ENCODE measurements at places on chromosomes 4 and X. TPM values are rescaled to one million over a fixed set of nuclear protein-coding genes. Genes with fewer than 3 reads are reported as not detected.

GRCh38 chr4:123359449-123360315 lies 36.9 kb upstream of the SPRY1 start:
- no peak for DNase-seq

DNA sequence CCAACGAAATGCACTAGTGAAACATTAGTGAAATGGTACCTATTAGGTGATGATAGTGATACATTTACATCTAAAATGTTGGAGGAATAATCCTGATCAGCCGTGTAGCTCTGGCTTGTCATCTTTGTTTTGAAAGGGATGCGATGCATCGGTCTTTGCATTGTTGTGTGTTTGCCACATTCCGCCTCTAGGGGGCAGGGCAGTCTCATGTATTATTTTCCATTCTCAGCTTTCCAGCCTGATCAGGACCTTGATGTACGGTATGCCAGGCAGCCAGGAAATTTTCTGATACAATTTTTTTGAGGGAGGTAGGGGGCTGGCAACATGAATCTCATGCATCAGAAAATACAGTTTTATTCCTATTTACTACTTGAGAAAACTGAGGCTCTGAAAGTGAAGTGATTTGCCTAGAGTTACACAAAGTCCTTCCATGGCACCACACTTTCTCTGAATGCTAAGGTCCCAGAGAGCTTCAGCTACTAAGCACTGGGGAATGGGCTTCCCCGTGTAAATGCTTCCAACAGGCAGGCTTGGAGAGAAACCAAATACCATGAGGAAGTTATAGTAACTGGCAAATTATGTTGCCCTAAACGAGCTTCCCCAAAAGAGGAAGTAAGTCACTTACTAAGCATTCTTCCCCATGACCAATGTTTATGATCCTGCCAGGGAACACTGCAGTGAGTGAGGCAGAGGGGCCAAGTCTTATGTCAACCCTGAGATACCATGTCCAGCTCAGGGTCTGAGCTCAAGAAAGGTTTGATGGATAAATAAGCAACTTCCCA lies 31.8 kb upstream of the IQSEC2 start:
- DNase-seq: peak; percentile 71

GRCh38 chrX:150375243-150375770 lies 12.2 kb downstream of the MAMLD1 start:
- DNase-seq: no peak

DNA sequence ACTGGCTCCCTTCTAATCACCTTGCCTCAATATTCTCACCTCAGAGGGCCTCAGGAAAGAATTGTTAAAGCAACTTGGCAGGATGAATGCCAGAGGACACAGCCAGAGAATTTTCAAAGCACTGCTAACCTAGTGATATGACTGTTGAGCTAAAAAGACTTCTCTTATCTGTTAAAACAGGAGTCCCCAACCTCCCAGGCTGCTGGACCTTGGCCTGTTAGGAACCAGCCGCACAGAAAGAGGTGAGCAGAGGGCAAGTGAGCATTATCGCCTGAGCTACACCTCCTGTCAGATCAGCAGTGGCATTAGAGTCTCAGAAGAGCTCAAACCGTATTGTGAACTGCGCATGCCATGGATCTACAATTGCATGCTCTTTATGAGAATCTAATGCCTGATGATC lies 1.7 kb upstream of the KCNE5 start:
- DNase-seq: no peak

DNA sequence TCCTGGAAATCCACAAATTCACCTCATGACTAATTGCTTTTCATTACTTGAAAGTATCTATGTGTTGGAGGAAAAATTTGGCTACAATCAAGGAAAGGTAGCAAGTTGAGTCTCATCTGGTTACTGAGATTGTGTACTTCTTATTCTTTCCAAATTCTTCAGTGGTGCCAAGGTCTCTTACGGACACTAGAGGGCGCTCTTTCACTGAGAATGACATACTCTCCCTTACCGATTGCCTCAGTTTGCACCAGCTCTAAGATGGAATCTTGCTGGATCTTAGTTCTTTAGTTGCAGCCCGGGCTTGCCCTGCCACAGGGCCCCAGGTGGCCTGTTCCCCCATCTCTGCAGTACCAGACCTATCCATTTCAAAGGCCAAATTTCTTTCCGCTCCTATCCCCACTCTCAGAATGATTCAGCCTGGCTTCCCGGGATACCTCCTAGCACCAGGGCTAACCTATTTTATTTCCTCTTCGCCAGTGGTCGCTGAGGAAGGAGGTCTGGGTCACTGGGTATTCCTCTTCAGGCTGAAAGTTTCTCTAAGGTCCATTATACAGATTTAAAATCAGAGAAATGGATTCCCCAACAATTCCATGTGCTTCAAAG lies 24.6 kb upstream of the GPR50 start:
- DNase-seq: peak; percentile 25

The PARM1 gene
- not detected for total RNA-seq

DNA sequence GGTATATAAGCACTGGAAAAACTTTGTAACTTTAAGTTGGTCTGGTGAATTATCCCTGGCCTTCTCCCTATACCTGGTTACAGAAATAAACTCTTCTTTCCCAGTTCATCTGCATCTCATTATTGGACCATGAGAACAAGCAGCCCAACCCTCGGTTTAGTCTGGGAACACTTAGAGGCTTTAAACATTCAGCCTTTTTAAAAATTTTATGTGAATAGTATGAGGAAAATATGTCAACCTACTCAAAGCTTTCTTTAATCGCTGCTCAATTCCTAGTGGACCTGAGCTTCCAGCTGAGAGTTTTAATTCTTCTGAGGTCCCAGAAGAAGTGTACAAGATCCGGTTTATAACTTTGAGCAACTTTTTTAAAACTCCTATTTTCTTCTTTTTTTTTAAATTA lies 358.6 kb upstream of the NOCT start:
- DNase-seq: no peak

DNA sequence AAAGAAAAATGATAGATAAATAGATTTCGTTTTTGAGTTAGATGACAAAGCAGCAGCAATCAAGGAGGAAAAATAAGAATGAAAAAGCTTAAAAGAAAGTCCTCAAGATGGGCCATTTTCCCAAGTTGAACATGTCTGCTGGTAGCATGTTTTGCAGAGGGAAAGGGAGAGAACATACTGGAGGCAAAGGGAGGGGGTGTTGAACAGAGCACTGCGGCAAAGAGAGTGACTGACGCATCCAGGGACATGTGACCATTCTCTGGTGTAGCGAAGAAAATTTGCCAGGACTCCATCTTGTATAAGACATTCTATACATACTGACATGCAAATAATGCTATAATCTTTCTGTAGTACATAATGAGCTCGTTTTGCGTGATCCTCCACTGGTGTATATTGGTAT lies 1.2 kb downstream of the LINC00632 start:
- no peak for DNase-seq

Data from activated CD4-positive, alpha-beta memory T cell treated with anti-CD3 and anti-CD28 coated beads for 36 hours (primary cell).